ENCODE measurements at places on chromosomes 3 and 15.

- DNase-seq: no peak
These were observed 245.4 kb downstream of the ULK4 start for GRCh38 chr3:41716471-41716870.

- peak; percentile 11 for DNase-seq
These were observed 82.9 kb downstream of the FAM43A start for GRCh38 chr3:194768586-194768985.

DNA sequence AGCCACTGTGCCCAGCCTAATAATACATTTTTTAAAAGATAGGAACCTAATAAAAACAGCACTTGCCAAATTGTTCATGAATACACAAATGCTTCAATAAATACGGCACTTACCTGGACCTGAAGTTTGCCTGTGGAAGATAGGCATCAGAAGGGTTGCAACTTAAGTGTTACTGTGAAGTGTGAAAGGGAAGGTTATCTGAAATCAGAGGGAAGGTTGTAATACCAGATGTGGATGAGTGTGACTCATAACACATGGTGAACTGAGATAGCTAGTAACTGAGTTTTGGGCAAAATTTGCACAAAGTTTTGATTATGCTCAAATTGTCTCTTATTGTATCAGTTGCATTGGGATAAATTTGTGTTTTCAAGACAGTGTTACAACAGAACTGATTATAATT, 68.0 kb downstream of the ATP11B start:
- DNase-seq: no peak

- no peak for DNase-seq
These were observed 97.9 kb downstream of the APBA2 start for GRCh38 chr15:28983432-28984311.

GRCh38 chr15:100309109-100310040, 32.4 kb downstream of the ADAMTS17 start:
- DNase-seq: no peak

- no peak for DNase-seq
These were observed 292.1 kb downstream of the LSAMP start for GRCh38 chr3:116153174-116153573.

DNA sequence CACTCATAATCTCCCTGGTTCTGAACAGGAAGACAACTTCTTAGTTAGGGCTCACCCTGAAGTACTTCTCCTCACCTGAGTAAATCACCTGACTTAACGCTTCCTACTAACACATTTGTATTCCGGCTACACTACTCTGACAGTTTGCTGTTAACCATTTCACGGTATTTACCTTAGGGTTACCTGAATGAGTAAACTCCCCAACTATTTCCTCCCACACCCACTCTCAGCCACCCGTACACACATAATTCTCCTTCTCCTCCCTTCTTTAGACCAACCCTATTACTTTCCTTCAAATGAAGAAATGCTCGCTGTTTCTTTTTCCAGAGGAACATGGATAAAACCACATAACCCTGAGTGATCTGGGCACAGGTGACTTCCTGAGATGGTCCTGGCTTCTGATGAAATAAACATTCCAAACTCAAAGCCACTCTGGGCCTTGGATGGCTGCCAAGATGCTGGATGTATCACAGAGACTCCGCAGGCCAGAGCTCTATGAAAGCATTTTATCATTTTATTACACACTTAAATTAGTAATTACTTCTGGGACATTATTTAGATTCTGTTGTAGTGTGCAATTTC, 183.6 kb upstream of the ATP11B start:
- no peak for DNase-seq

- DNase-seq: no peak
These were observed 19.7 kb downstream of the BLOC1S6 start for GRCh38 chr15:45606841-45607240.

GRCh38 chr3:5768281-5768945, 580.9 kb downstream of the EDEM1 start:
- no peak for DNase-seq

DNA sequence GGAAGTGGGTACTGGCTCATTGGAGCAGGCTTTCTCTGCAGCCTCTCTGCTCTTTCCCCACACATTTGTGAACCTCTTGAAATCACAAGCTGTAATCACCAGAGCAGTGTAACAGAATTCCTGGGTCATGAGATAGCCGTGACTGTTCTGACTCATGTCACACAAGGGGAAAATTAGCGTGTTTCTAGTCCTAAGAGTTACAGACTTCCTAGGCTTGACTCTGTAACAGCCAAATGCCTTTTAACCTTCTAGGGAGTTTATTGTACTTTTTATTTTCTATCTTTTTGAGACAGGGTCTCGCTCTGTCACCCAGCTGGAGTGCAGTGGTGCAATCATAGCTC, 54.7 kb upstream of the TRAK1 start:
- no peak for DNase-seq

DNA sequence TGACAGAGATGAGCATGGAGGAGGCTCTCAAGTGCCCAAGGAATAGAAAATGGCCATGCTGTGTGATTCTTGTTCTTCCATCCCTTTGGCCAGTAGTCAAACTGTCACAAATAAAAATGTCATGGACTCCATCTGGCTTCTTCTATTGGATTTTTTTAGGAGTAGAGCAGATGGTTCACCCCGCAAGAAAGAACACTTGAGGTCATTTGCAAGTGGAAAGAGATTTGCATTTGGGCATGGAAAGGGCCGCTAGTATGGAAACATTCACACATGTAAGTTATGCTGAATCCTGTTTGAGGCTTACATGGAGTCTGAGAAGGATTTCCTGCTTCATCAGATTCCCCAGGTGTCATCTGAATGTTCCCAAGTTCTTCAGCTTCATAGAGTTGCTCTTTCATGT, 53.1 kb upstream of the CFAP161 start:
- DNase-seq: no peak

DNA sequence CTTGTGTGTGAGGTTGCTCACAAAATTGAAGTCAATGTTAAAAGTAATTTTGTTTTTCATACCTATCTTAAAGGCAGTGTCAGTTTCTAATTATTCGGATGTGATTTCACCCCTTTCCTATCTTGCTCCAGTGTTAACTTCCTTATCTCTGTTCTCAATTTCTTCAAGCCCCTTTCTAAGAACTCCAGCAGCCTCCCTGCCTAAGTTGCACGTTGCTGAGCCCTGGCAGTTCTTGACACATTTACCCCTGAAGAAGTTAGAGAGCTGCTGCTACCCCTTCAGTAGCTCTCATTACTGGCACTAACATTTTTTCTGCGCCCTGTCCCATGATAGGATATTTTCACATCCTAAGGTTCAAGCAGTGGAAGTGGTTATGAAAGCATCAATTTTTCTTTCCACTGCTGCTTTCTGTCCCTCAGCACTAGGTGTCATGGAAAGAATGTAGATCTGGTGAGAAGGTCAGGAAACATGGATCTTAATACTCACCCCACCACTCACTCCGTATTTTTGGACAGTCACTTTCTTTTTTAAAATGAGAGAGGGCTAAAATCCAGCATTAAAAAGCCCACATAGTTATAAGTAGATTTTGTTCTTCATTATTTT, 62.9 kb downstream of the OPA1 start:
- DNase-seq: no peak

GRCh38 chr3:60755094-60755493, 496.2 kb downstream of the FHIT start:
- DNase-seq: no peak

All from stimulated activated CD4-positive, alpha-beta T cell treated with anti-CD3 and anti-CD28 coated beads, Interleukin-12 subunit alpha, Interleukin-12 subunit beta, amount 100 ng/mL, for 4 hours (primary cell).